ENCODE measurements at places on chromosomes 16 and 17.

GRCh38 chr16:71467810-71468209, 5.8 kb upstream of the ZNF23 start:
- DNase-seq: no peak
- no peaks in the 10 kb centered on the region for H3K36me3 ChIP-seq
- no peak overlapping the region for H3K4me3 ChIP-seq
- H3K27ac ChIP-seq: no peak overlapping the region
- no peaks in the 10 kb centered on the region for H3K27me3 ChIP-seq
- no peaks in the 10 kb centered on the region for H3K4me1 ChIP-seq

DNA sequence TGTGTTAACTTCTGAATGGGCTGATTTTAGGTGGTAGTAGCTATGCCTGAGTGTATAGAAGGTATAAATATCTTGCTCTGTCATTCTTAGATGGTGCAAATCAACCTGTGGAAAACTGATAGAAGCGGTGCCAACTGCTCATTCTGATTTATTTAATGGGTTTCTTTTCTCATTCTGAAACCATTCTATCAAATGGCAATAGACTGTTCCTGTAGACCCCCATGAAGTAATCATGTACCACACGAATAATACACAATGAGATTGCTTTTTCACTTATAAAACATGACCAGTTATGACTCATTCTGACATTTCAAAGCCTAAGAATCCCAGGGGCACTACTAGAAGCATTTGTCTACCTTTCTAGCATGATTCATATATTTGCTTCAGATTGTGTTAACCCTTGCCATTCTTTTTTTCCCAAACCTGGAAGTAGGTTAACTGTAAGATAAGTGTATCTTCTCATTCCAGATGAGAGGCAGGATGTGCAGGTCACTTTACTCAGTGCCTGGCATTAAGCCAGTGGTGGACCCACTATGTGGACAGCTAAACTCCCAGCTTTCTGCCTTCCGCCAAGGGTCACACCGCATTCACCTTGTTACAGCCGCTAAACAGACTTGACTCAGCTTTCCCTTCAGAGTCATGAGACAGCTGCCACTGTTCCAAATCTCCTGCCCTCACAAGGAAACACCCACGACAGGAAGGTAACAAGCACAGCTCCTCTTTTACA, 16.4 kb upstream of the SLC16A11 start:
- H3K27ac ChIP-seq: no peak overlapping the region
- no peaks in the 10 kb centered on the region for H3K4me1 ChIP-seq
- DNase-seq: no peak
- no peak overlapping the region for H3K4me3 ChIP-seq
- H3K27me3 ChIP-seq: no peaks in the 10 kb centered on the region

DNA sequence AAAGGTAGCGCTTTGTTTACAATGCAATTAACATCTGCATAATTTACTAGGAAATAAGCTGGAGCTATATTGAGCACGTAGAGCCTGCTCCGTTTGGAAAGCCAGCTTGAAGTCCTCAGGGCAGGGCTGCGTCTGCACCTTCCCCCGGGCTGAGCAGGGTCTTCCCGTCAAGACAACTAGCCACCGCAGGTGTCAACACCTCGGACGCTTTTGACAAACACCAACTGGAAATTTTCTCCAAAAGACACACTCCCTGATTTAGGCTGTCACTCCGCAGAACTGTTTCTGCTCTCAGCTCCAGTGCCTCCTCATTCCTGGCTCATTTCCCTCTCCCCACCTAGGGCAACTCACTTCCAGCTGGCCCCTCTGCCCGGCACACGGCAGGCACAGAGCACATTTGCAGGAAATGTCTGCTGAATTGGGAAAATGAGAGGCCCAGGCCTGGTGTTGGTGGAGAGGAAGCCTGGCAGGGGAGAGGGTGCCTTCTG, 170.3 kb downstream of the MAF start:
- no peaks in the 10 kb centered on the region for H3K36me3 ChIP-seq
- no peak overlapping the region for H3K4me3 ChIP-seq
- H3K27me3 ChIP-seq: no peaks in the 10 kb centered on the region
- H3K4me1 ChIP-seq: no peaks in the 10 kb centered on the region
- no peak overlapping the region for H3K27ac ChIP-seq

DNA sequence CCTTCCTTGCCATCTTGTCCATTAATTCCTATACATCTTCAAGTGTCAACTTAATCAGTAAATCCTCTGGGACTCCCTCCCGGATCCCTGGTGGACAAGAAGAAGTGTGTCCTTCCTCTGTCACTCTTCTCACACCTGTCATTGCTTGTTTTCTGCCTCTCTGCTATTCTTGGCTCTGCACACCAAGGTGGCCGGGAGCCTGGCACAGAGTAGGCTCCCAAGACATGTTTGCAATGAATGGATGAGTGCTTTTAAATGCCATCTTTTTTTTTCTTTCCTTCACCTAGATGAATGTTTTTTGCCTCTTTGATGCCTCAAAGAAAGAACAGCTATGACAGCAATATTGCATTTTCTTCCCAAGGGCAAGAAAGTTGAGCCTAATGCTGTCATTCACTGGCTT, 58.0 kb upstream of the CLEC18A start:
- H3K4me1 ChIP-seq: no peaks in the 10 kb centered on the region
- peaks cover 3% of the 10 kb centered on the region for H3K36me3 ChIP-seq
- no peaks in the 10 kb centered on the region for H3K27me3 ChIP-seq
- H3K27ac ChIP-seq: no peak overlapping the region

DNA sequence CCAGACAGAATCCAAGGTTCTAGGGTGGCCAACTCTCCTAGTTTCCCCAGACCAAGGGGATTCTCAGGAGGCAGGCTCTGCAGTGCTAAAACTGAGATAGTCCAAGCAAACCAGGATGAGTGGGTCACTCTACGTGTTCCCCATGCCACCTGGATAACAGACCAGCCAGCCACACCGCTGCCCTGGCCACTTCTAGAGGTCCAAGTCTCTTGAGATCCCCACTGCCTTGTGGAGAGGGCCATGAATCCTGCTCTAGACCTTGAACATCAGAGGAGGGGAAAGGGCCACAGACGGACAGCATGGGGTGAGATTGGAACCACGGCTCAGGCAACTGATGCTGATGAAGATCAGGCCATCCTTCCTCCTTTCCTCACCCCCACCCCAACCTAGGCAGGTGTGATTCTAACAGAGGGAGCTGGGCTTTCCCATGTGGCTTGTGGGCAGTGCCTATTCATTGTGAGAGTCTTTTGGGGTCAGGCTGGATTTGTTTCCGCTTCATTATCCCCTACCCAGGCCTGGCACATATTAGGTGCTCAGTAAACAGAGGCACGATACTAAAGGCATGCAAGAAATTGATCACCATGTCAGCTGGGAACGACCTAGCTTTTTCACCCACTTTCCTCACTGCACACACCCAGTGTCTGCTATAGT, 16.8 kb upstream of the TVP23A start:
- H3K4me1 ChIP-seq: no peaks in the 10 kb centered on the region
- H3K36me3 ChIP-seq: no peaks in the 10 kb centered on the region
- H3K27me3 ChIP-seq: no peaks in the 10 kb centered on the region
- H3K4me3 ChIP-seq: no peak overlapping the region

GRCh38 chr16:67016681-67017420, 12.1 kb upstream of the CBFB start:
- no peaks in the 10 kb centered on the region for H3K4me1 ChIP-seq
- no peak overlapping the region for H3K27ac ChIP-seq
- DNase-seq: no peak
- peaks cover 18% of the 10 kb centered on the region for H3K27me3 ChIP-seq
- no peaks in the 10 kb centered on the region for H3K36me3 ChIP-seq

DNA sequence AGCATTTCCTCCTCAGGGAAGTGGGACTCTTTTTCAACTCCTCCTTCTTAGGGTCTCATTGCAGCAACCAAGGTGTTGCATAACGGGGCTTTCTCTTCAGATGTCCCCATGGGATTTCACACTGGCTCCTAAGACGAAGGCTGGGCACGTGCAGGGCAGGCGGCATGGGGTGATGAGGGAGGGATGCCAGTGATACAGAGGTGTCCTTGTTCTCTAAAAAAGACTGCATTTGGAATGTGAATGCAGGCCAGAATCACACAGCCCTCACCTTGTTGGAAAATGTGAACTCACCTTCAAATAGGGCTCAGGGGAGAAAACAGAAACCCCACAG, 105.6 kb downstream of the XYLT1 start:
- peaks cover 3% of the 10 kb centered on the region for H3K4me1 ChIP-seq
- no peaks in the 10 kb centered on the region for H3K27me3 ChIP-seq
- no peaks in the 10 kb centered on the region for H3K36me3 ChIP-seq
- DNase-seq: no peak

DNA sequence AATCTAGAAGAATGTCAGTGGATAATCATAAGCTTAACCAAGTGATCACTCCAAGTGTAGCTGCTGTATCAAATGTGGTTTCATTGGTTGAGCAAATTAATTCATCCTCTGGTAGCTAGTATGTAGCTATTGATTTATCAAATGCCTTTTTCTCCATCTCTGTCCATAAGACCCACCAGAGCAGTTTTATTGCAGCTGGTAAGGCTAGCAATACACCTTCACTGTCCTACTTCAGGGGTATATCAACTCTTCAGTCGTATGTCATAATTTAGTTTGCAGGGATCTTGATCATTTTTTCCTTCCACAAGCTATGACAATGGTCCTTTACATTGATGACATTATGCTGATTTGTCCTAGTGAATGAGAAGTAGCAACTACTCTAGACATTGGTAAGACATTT, 158.8 kb downstream of the PRKCB start:
- no peak overlapping the region for H3K27ac ChIP-seq
- H3K4me1 ChIP-seq: peaks cover 2% of the 10 kb centered on the region
- H3K4me3 ChIP-seq: no peak overlapping the region
- DNase-seq: no peak
- no peaks in the 10 kb centered on the region for H3K27me3 ChIP-seq
- H3K36me3 ChIP-seq: no peaks in the 10 kb centered on the region

Measured in iPS DF 6.9 (cell line).